ENCODE measurements at places on chromosomes 4 and X.

- DNase-seq = no peak
Observed at GRCh38 chr4:120000591-120001296, 65.9 kb downstream of the MAD2L1 start.

DNA sequence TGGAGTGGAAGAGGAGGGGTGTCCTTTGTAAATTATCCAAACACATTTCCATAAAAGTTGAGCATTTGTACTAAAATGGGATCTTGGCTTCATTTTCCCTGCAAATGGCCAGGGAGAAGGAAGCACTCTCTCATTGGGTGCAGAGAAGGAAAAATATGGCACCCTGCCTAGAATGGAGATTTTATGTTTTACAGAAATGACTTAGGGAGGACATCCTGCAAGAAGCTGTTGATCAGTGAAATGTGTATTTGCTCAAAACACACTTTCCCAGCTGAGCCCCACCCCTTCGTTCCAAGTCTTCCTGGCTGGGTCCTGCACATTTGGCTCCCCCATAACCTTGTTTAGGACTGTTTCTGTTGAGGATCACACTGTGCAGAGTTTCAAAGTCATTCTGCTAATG is 213.5 kb upstream of the TAPT1 start:
- no peak for DNase-seq

GRCh38 chr4:53595204-53595603 is 3.9 kb upstream of the LNX1 start:
- no peak for DNase-seq

- no peak for DNase-seq
Observed at GRCh38 chr4:183173580-183174526, 74.8 kb downstream of the WWC2 start.

DNA sequence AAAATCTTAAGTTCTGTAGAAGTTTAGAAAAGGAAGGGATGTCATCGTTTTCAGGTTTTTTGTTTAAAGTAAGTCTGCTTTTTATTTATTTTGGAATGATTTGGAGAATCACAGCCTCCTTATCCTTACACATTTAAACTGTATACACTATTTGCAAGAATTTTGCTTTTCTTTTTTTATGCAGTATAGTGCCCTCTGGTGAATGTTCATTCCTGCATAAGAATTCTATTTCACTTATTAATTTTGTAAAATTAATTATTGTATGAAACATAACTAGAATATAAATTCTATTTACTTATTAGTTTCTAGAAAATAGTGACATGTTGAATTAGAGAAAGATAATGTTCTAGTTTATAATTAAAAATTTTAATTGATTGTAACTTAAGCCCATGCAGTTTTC is 44.6 kb downstream of the DACH2 start:
- DNase-seq = no peak

All from WERI-Rb-1 (cell line).